Lower leg skin (tissue), 4 donors: ENCODE measurements at places on chromosomes 12 and 14.
A peak's percentile ranks its signal among the peaks of the same experiment; 100 is the strongest.

DNA sequence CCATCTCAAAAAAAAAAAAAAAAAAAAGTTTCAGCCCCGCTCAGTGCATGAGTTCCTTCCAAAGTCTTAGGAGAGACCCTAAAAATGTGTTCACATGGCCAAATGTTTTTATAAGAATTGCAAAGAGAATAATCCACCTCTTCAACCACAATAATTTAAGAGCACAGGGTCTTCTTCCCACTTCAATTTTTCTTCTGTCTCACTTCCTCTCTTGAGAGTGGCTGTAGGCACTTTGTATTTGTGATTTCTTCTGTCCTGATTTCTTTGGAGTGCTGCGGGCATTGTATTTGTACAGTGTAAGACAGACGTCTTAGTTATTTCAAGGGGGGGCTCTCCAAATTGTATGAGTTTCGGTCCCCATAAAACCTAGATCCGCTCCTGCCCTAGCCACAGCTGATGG lies 58.3 kb downstream of the C12orf56 start:
- no peak for DNase-seq

GRCh38 chr12:109627633-109628032 lies 54.0 kb downstream of the MVK start:
- no peak for DNase-seq

DNA sequence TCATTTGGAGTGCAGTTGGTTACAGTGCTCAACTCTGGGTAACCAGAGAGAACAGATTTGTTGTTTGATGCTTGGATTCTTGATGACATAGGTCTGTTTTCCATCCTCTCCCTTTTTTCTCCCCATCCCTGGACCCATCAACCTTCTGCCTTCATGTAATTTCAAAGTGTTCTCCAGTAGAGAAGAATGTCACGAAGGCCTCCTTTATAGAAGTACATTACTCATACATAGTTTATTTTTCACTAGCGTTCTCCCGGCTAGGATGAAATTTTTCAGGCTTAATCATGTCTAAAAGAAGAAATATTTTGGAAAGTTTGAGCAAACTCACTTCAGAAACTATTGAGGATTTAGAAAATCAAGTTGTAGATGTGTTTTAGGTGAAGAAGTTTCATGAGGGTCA lies 20.9 kb upstream of the APPL2 start:
- no peak for DNase-seq

DNA sequence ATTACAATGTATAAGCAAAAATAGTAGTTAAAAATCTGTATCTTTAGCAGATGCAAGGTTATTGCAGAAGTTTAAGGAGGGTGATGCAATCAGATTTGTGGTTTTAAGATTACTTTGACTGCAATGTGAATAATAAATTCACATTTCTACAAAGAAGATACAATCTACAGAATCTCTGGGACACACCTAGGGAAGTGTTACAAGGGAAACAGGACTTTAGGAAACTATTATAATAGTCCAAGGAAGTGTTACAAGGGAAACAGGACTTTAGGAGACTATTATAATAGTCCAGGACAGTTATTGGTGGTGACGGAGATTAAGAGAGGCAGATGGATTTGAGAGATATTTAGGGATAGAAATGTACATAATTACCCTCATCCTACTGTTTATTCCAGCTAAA lies 154.4 kb upstream of the GARIN6 start:
- DNase-seq, result no peak

GRCh38 chr14:68458840-68459469 lies 333.9 kb downstream of the ZFP36L1 start:
- DNase-seq, result no peak

GRCh38 chr12:116545936-116546335 lies 13.2 kb upstream of the MAP1LC3B2 start:
- DNase-seq, result no peak

- no peak for DNase-seq
Observed at GRCh38 chr14:101336183-101336582, 225.1 kb upstream of the DIO3 start.

GRCh38 chr14:36852981-36853691 lies 191.5 kb downstream of the PAX9 start:
- DNase-seq, result no peak

- DNase-seq, result no peak
Observed at GRCh38 chr12:44431647-44432343, 444.3 kb downstream of the NELL2 start.

DNA sequence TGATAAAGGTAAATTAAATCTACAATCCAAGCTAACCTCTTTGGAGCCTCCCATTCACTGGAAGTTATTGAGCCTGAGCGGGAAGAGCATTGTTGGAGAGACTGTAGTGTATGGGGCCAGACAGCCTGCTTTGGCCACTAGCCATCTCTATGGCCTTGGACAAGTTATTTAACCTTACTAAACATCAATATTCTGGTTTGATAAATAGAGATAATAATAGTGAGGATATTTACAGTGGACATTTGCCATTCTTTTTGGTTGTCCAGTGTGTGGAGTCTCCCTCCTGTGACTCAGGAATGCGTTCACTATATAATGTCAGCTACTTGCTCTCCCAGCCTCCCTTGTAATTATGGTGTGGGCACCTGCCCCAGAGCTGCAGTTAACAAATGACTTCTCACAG lies 216.1 kb downstream of the SLC38A4 start:
- no peak for DNase-seq

GRCh38 chr12:120428597-120429229 lies 9.2 kb upstream of the COX6A1 start:
- no peak for DNase-seq

GRCh38 chr12:47491516-47492305 lies 214.1 kb downstream of the RPAP3 start:
- DNase-seq, result no peak

- no peak for DNase-seq
Observed at GRCh38 chr14:71452539-71452938, 479.7 kb upstream of the RGS6 start.

GRCh38 chr12:2756756-2757155 lies 38.0 kb upstream of the FKBP4 start:
- DNase-seq, result no peak

DNA sequence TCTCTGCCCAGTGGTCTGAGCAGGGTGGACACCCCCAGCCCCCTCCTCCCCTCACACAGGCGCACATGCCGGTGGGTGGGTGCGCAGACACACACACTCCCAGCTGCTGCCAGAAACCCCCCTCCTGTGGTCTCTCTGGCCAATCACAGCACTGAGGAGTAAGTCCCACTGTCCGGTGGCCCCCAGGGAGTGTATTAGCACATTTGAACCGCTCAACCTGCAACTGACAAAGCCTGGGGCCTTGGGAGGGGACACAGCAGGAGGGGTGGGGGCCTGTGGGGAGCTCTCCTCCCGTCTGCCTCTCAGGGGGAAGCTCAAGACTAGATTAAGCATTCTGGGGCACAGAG lies 11.7 kb downstream of the FIGNL2 start:
- no peak for DNase-seq

DNA sequence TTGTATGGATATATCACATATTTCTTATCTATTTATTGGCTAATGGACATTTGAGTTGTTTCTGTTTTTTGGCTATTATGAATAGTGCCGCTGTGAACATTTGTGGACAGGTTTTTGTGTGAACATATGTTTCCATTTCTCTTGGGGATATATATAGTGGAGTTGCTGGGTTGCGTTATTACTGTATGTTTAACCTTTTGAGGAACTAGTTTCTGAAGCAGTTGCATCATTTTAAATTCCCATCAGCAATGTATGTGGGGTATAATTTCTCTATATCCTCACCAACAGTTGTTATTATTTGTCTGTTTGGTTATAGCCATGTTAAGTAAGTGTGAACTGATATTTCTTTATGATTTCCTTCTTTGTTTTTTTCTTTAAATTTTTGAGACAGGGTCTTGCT lies 10.7 kb downstream of the TCTN2 start:
- no peak for DNase-seq

DNA sequence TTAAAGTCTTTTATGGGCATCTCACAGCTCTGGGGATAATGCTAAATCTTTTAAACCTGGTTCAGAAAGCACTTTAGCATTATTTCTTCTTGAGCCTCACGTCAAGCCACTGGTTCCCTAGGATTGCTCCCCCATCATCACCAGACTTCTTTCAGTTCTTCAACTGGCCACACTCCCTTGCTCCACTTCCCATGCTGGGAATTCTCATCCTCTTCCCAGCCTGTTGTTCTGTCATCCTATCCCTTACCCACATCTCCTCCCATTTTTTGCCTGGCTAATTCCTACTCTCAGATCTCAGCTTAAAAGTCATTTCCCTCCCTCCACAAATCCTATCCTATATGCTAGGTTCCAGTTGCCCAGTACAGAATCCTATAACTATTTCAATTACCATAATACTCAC lies 14.4 kb downstream of the FERMT2 start:
- DNase-seq, result no peak

GRCh38 chr14:50775357-50775756 lies 55.6 kb downstream of the NIN start:
- DNase-seq, result no peak

DNA sequence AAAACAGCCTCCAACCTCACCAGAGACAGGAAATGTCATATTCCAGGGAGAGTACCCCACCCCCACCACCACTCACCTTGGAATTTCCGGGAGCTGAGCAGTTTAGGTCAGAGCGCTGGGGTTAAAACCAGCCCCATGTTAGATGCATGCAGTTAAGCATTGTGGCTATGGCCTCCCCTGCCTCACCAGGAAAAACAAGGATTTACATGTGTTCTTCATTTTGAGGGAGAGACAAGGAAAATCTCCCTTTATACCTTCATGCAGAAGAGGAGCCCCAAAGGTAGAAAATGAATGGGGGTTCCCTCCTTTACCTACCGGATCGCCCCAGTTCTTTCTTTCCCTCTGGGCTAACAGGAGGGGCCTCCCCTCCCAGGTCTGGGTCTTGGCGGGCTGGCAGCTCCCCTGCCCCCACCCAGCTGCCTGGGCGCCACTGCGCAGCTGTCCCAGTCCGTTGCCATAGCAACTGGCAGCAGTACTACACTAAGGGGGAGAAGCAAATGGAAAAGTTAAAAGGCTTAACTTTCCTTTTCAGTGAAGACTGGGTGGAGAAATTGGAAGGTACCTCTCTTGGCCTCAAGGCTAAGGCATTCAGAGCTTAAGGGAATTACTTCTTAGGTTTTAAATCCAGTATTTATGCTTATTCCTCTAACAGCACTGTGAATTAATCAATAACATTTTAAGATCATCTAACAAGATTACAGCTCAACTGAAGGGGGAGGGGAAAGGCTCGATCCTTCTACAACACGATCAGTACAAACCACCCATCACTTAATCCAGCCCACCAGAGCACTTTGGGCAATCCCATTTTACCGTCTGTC lies 20.5 kb downstream of the CBX5 start:
- peak; percentile 37 for DNase-seq

GRCh38 chr12:104535369-104535768 lies 78.6 kb downstream of the CHST11 start:
- no peak for DNase-seq

DNA sequence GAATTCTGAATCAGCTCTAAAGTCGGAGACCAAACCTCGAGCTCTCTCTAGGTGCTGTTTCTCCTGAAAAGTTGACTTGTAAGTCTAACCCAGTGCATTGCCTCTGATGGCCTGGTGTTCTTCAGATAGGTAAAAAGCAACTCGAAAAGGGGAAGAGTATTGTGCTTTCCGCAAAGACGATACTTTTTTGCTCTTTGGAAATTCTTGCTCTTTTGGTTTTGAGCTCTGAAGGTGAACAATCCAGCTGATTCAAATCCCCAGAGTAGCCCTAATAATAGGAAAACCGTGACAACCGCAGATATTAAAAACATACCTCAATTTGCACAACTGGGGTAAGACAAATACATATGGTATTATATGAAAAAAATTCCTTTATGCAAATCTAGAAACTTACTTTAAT lies 447.4 kb downstream of the RAD51B start:
- DNase-seq, result no peak

- no peak for DNase-seq
Observed at GRCh38 chr14:35400648-35401421, 3.7 kb downstream of the NFKBIA start.

- DNase-seq, result no peak
Observed at GRCh38 chr14:63986789-63987533, 134.2 kb downstream of the SYNE2 start.

GRCh38 chr12:121964813-121965643 lies 46.6 kb downstream of the CFAP251 start:
- DNase-seq, result no peak

- DNase-seq, result peak; percentile 52
Observed at GRCh38 chr12:89709995-89710872, 1.6 kb upstream of the ATP2B1 start.

GRCh38 chr12:67509666-67510386 lies 138.7 kb upstream of the DYRK2 start:
- no peak for DNase-seq

GRCh38 chr14:50383618-50384225 lies 13.0 kb downstream of the CDKL1 start:
- no peak for DNase-seq

DNA sequence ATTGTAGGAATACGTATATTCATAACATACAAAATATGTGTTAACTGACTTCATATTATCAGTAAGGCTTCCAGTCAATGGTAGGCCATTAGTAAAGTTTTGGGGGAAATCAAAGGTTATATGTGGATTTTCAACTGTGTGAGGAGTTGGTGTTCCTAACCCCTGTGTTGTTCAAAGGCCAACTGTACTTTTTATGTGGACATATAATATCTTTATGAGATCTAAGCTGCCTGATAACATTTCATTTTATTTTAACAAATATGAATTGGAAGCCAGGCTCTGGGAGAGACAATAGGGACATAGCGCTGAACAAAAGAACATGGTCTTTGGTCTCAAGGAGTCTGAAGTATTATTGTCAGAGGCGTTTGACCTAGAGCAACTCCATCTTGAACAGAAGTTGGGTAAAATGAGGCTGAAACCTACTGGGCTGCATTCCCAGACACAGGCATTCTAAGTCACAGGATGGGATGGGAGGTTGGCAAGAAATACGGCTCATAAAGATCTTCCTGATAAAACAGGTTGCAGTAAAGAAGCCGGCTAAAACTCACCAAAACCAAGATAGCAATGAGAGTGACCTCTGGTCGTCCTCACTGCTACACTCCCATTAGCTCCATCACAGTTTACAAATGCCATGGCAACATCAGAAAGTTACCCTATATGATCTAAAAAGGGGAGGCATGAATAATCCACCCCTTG lies 147.2 kb downstream of the KSR2 start:
- DNase-seq, result no peak

- no peak for DNase-seq
Observed at GRCh38 chr12:61384511-61384910, 875.7 kb upstream of the USP15 start.

- peak; percentile 39 for DNase-seq
Observed at GRCh38 chr12:104750061-104750460, 208.0 kb downstream of the SLC41A2 start.

- DNase-seq, result no peak
Observed at GRCh38 chr14:71665157-71665556, 267.1 kb upstream of the RGS6 start.

- no peak for DNase-seq
Observed at GRCh38 chr12:107704041-107704440, 18.4 kb downstream of the PWP1 start.

GRCh38 chr12:69274861-69275260 lies 35.5 kb downstream of the CPSF6 start:
- no peak for DNase-seq

- peak; percentile 76 for DNase-seq
Observed at GRCh38 chr14:61533513-61534255, 161.6 kb upstream of the HIF1A start.

- no peak for DNase-seq
Observed at GRCh38 chr12:116390401-116391335, 113.2 kb upstream of the MED13L start.

- no peak for DNase-seq
Observed at GRCh38 chr14:81301371-81301770, 80.6 kb upstream of the GTF2A1 start.

- DNase-seq, result no peak
Observed at GRCh38 chr12:93914281-93914680, 234.1 kb upstream of the PLXNC1 start.

GRCh38 chr12:68159681-68160304 lies at the start of gene IFNG:
IFNG (minus strand) TSS chr12:68159740; CDS start chr12:68159615, 125 bp downstream.
- no peak for DNase-seq
